ENCODE measurements at places on chromosomes 13 and 19.

GRCh38 chr19:6032381-6032780 lies 54.4 kb upstream of the RANBP3 start:
- DNase-seq, result no peak

DNA sequence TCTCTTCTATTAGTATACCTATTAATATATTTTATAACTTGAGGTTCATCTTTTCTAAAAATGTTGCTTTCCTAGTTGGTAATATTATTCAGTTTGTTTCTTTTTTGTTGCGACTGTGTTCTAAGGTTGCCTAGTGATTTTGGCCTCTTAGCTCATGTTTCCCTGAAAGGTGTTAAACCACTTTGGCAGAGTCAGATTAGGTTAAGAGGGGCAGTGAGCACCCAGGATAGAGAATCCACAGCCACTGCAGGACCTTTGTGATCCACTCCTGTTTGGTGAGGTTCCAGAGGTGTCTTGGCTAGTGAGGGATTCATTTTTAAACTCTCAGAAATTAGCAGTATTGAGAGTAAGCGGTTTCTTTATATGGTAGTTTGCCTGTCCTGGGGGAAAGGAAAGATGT lies 14.9 kb upstream of the GPR18 start:
- DNase-seq, result no peak

DNA sequence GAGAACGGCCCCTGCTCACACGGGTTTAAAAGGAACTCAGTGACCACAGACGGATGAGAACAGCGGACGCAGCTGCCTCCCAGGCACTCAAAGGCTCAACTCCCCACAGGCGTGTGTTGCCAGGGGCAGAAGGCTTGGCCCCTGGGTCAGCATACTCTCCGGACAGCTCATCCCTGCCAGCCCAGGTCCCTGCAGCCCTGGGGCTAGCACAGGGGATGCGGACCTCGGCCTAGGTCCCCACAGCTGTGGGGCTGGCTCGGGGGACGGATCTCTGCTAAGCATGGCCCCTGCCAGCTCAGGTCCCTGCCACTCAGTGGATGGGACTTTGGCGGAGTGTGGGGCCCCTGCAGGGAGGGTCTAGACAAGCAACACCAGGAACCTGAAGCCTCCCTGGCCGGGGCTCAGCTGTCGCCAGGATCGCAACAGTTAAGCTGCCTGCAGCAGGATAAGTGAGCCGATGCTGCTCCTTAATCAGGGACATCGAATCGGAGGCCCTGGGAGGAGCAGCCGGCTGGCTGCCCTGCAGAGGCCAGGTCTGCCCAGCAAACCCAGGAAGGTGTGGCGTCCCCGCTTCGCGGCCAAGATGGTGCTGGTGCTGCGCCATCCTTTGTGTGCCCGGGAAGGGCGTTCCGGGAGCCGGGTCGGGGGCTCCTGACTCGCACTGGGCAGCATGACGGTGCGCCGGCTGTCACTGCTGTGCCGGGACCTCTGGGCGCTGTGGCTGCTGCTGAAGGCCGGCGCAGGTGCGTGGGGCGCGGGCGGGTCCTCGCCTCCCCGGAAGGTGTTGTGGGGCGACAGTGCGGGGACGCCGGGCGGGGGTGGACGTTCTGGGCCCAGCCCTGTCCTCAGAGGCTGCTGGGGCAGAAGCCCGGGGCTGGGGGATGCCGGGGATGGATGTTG lies 32.5 kb downstream of the MCF2L start:
- DNase-seq, result peak; percentile 84

GRCh38 chr19:10812196-10812595 lies 23.8 kb downstream of the TMED1 start:
- no peak for DNase-seq

DNA sequence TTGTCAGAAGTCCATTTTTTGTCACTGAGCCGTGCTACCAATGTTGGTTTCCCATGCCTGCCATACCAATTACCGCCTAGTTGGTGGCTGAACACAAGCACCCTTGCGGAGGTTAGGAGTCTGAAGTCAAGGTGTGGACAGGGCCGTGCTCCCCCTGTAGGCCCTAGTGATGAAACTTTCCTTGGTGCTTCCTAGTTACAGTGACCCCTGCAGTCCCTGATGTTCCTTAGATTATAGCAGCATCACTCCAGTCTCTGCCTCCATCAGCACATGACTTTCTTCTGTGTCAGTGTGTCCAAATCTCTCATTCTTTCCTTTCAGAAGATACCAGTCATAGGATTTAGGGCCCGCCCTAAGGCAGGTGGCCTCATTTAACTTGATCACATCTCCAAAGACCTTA lies 99.0 kb downstream of the MYO16 start:
- no peak for DNase-seq

- DNase-seq, result no peak
These were observed 35.1 kb downstream of the LCP1 start for GRCh38 chr13:46146898-46147297.

- no peak for DNase-seq
These were observed 416.6 kb downstream of the KLF12 start for GRCh38 chr13:73717632-73718031.

DNA sequence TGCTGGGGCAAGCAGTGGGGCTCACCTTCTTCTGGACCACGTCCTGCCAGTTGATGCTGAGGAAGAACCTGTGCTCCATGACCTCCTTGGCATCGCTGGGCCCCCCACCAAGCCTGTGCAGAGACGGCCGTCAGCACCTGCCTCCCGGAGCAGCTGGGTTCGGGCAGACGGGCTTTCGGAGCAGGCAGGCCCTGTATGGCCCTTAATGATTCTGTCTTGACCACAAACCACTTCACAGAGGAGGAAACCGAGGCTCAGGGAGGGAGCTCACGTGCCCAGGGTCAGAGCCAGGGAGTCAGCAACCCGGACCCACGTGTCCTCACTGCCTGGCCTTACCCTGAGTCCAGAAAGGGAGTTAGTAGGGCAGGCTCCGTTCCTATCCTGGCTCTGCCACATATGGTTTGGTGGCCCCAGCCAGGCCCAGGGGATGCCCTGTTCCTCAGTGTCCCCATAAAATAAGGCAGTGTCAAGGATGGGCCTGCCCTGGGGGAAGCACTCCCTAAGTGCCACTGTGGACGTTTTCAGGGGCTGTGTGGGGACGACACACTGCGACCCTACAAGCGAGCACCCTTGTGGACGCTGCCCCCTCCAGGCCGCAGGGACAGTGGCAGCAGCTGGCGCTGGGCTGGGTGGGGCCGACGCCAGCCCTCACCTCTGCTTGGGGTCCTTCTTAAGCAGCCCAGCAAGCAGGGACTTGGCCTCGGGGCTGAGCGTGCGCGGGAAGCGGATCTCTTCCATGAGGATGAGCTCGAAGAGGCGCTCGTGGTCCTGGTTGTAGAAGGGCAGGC lies 8.9 kb upstream of the CCNP start:
- no peak for DNase-seq

GRCh38 chr19:11089254-11090013 lies at the start of gene LDLR:
TSS of gene LDLR (plus strand) at chr19:11089463. CDS start at chr19:11089549, 86 bp downstream.
- peak; percentile 88 for DNase-seq

All from NCI-H2081 (cell line).